H9 (cell line): ENCODE measurements at places on chromosomes 3 and 15. TPM values are rescaled to one million over a fixed set of nuclear protein-coding genes. Genes with fewer than 3 reads are reported as not detected.

The CSPG4 gene
- 2.0 and 2.1 TPM in 2 replicates for total RNA-seq

GRCh38 chr15:81113204-81113657 lies 20.8 kb upstream of the CFAP161 start:
- no peak for DNase-seq
- no peaks in the 10 kb centered on the region for H3K27me3 ChIP-seq
- H3K27ac ChIP-seq: no peak overlapping the region
- no peaks in the 10 kb centered on the region for H3K36me3 ChIP-seq

DNA sequence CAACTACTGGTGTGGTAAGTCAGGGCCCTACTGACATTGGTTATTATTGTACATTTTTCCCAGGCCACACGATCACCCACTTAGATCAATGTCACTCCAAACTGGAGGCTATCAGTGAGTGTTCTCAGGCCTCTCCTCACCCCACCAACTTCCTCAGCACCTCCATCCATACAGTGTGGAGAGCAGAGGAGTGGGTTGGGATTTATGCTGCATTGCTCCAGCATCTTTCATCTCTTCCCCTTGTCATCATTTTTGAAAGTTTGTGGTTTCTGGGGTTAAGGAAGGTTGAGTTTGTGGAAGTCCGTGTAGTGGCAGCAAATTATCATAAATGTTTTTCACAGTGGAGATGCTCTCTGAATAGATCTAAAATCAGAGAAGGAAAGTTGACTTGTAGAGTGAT lies 60.2 kb downstream of the TLNRD1 start:
- no peaks in the 10 kb centered on the region for H3K36me3 ChIP-seq
- no peaks in the 10 kb centered on the region for H3K4me1 ChIP-seq
- no peak overlapping the region for H3K27ac ChIP-seq
- H3K27me3 ChIP-seq: no peaks in the 10 kb centered on the region

The CCR1 gene
- total RNA-seq: not detected in 2 replicates

DNA sequence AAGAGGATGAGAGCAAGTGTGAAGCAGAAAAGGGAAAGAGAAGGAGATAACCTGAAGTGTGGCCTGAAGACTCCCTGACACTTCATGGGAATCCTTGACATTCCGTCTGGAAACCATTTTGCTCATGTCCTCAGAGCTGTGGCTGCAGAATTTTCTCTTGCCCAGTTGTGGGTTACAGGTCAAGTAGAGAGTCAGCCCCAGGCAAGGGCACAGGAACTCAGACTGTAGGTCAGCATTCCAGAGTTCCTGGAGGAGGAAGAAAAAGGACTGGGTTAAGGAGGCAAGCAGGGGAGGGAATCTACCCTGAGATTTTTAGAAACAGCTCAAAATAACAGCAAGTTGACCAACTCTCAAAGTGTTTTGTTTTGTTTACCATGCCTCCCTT lies 4.1 kb upstream of the THSD4 start:
- no peak overlapping the region for H3K4me3 ChIP-seq
- H3K4me1 ChIP-seq: peaks cover 7% of the 10 kb centered on the region
- no peaks in the 10 kb centered on the region for H3K36me3 ChIP-seq
- H3K27me3 ChIP-seq: no peaks in the 10 kb centered on the region

GRCh38 chr3:23829242-23829934 lies 23.6 kb downstream of the UBE2E1 start:
- no peak for DNase-seq
- no peak overlapping the region for H3K27ac ChIP-seq
- H3K4me3 ChIP-seq: no peak overlapping the region
- H3K36me3 ChIP-seq: peaks cover 7% of the 10 kb centered on the region; the same call in 1 of the 2 replicates
- H3K27me3 ChIP-seq: no peaks in the 10 kb centered on the region
- peaks cover 8% of the 10 kb centered on the region; the same call in 1 of the 2 replicates for H3K4me1 ChIP-seq

GRCh38 chr3:59595830-59596229 lies 546.0 kb upstream of the CFAP20DC start:
- peaks cover 16% of the 10 kb centered on the region for H3K36me3 ChIP-seq
- H3K4me1 ChIP-seq: no peaks in the 10 kb centered on the region
- H3K4me3 ChIP-seq: no peak overlapping the region
- no peak overlapping the region for H3K27ac ChIP-seq
- no peak for DNase-seq

DNA sequence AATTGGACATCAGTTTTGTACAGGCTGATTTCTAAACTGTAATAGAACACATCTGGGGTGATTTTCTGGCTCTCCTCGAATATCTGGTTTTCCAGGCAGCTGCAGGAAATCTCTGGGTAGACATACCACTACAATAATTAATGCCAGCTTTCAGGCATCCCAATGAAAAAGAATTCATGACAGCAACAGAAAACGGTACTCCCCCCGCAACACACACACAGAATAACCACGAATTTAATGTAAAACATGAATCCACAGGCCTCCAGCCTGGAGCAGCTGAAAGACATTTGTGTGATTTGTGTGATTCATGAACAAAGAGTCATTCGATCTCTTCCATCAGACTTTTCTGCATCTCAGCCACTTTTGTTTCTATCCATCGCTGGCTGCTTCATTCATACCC lies 262.2 kb downstream of the MAGI1 start:
- H3K27ac ChIP-seq: no peak overlapping the region
- H3K4me1 ChIP-seq: no peaks in the 10 kb centered on the region; the same call in 1 of the 2 replicates
- no peaks in the 10 kb centered on the region for H3K36me3 ChIP-seq
- no peak for DNase-seq

DNA sequence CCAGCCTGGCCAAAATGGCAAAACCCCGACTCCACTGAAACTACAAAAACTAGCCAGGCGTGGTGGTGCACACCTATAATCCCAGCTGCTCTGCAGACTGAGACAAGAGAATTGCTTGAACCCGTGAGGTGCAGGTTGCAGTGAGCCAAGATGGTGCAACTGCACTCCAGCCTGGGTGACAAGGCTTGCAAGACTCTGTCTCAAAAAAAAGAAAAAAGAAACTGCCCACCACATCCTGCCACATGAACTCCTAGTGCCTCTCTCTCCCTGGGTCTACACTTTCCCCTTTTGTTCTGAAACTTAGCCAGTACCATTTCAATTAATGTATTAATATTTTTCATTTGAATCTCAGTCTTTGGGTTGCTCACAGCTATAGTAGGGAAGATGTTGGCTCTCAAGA lies 192.2 kb upstream of the MME start:
- H3K27me3 ChIP-seq: no peaks in the 10 kb centered on the region
- H3K27ac ChIP-seq: no peak overlapping the region
- H3K36me3 ChIP-seq: no peaks in the 10 kb centered on the region
- no peaks in the 10 kb centered on the region for H3K4me1 ChIP-seq

The TRIM42 gene
- total RNA-seq: not detected in 2 replicates

- H3K36me3 ChIP-seq: no peaks in the 10 kb centered on the region; the same call in 2 of the 3 replicates
- peaks cover 4% of the 10 kb centered on the region; the same call in 1 of the 2 replicates for H3K27me3 ChIP-seq
- DNase-seq: peak; percentile 12
- peaks cover 4% of the 10 kb centered on the region; the same call in 1 of the 2 replicates for H3K4me1 ChIP-seq
These were observed 178.1 kb downstream of the OPA1 start for GRCh38 chr3:193771011-193771652.

- no peaks in the 10 kb centered on the region for H3K4me1 ChIP-seq
- H3K36me3 ChIP-seq: no peaks in the 10 kb centered on the region
- H3K27me3 ChIP-seq: no peaks in the 10 kb centered on the region
- DNase-seq: peak; percentile 70
- 0 out of 2 replicates have a peak overlapping the region, but pooled peaks have one; percentile 24 for H3K4me3 ChIP-seq
- no peak overlapping the region for H3K27ac ChIP-seq
These were observed 13.4 kb upstream of the FAM98B start for GRCh38 chr15:38440353-38441129.

- no peak for DNase-seq
- no peaks in the 10 kb centered on the region for H3K36me3 ChIP-seq
- H3K27me3 ChIP-seq: no peaks in the 10 kb centered on the region
These were observed 55.5 kb upstream of the PLXNA1 start for GRCh38 chr3:126927401-126927750.

The LYZL4 gene
- total RNA-seq: not detected in 2 replicates

- H3K4me1 ChIP-seq: no peaks in the 10 kb centered on the region
- H3K4me3 ChIP-seq: no peak overlapping the region
- peaks cover 5% of the 10 kb centered on the region; the same call in 2 of the 3 replicates for H3K36me3 ChIP-seq
These were observed 93.3 kb downstream of the CLASP2 start for GRCh38 chr3:33624756-33625155.

The FHIT gene
- total RNA-seq: 3.0 and 4.0 TPM in 2 replicates
